ENCODE measurements at places on chromosomes 1 and 21.

GRCh38 chr1:62377043-62377562 lies 57.9 kb upstream of the KANK4 start:
- peak; percentile 45 for DNase-seq

- no peak for DNase-seq
Observed at GRCh38 chr1:21955501-21956281, 18.6 kb upstream of the HSPG2 start.

GRCh38 chr1:31434101-31434871 lies 21.3 kb downstream of the SERINC2 start:
- DNase-seq: no peak

GRCh38 chr1:100147875-100148274 lies 14.9 kb downstream of the TRMT13 start:
- DNase-seq: no peak

DNA sequence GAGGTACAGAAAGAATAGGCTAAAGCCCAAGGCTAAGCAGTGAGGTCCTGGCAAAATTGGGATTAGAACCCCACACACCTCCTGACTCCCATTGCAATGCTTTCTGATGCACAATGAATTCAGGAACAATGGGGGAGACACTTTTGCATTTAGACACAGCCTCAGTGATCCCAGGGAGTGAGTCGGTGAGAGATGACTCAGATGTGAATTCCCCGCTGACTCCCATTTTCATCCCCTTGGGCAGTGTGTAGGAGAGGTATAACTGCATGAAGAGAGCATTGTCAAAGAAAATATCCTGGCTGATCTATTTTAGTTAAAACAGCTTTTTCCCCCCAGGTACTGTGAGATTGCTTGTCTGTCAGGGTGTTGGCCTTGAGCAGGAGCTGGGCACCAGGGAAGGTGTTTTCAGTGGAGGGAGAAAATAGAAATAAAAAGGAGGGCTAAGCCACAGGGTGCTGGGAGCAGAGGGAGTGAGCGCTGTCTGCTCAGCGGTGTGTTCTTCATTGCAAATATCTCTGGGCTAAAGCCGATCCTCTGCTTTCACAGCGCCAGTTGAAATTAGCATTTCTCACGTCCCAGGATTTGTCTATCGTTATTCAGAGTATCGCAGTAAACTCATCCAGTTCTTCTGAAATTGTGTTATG lies 247.7 kb upstream of the PTBP2 start:
- no peak for DNase-seq

- no peak for DNase-seq
Observed at GRCh38 chr1:46458190-46458589, 31.4 kb upstream of the DMBX1 start.

GRCh38 chr1:90134175-90134955 lies 139.5 kb downstream of the ZNF326 start:
- DNase-seq: no peak

- no peak for DNase-seq
Observed at GRCh38 chr1:65423884-65424572, 3.6 kb downstream of the LEPR start.

- no peak for DNase-seq
Observed at GRCh38 chr1:68149110-68149798, 83.1 kb downstream of the WLS start.

DNA sequence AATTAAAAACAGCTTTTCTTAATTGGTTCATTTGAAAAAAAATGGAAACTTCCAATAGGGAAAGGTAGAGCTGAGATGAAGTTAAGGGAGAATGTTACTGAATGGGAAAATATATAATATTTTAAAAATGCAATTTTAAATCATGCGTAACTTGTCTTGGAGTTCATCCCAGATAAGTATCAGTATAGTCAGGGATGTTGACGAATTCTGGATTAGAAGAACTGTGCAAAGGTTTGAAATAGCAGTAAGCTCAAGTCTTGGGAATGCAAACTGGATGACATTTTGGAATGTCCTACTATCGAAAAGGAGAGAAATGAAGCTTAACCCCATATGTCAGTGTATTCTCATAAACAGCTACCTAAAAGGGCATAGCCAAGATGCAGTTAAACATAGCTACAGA lies 4.0 kb upstream of the ST6GALNAC3 start:
- DNase-seq: no peak

DNA sequence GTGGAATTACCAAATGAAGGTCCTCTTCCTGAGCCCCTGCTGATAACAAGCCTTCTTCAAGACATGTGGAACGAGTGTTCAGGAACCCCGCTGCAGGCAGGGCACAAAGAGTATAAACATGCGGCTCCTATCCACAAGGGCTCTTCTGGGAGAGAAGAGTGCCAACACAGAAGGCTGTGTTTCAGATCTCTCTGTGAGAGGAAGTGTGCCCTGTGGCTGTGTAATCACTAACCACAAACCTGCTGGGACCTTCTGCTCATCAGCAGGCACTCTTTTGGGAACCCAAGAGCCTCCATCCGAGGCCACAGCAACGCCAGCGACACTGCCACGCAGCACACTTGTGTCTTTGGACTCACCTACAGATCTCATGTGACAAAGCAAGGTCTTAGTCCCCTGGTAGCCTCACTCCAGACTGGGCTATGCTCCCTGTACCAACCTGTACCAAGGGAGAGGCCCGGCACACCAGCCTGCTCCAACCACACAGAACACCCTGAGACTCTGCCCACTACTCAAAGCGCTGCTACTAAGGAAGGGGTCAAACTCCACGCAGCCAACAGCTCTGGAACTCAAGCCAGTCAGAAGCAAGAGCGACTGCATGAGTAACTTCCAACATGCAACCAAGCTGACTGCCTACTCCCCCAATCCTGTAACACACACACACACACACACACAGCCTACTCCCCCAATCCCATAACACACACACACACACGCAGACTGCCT lies 7.8 kb downstream of the PTTG1IP start:
- no peak for DNase-seq

GRCh38 chr1:80392529-80392928 lies 1386.0 kb upstream of the ADGRL4 start:
- DNase-seq: no peak

- DNase-seq: no peak
Observed at GRCh38 chr1:187234706-187235105, 406.0 kb downstream of the PLA2G4A start.

DNA sequence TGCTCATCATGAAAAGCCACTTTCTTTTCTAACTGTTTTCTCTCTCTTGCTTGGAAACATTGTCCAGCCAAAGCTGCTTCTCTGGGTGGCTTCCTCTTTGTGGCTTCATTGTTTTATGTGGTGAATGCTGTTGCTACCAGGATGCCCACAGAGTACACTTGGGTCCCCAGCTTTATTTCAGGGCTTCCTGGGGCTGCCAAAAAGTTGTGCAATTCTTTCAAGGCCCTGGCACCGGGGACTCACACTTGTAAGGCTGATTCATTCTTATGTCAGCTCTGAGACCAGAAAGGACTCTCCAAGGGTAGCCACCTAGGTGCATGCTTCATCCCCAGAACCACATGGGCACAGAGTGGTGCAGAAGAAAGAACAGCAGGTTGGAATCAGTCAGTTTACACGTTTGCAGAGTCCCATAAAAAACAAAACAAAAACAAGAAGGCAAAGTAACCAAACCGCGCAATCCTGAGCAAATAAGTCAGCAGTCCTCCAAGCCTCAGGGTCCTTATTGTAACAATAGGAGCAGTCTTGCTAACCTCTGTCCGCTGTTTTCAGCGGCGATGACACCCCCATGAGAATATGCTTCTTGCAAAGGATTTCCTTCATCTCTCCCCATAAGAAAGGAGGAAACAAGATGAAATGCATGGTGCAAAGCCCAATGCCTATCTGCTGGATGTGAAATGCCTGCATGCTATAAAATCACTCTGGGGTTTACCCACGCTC lies 89.9 kb upstream of the SSX2IP start:
- no peak for DNase-seq

GRCh38 chr1:146035048-146035423 lies 13.5 kb upstream of the HJV start:
- no peak for DNase-seq

DNA sequence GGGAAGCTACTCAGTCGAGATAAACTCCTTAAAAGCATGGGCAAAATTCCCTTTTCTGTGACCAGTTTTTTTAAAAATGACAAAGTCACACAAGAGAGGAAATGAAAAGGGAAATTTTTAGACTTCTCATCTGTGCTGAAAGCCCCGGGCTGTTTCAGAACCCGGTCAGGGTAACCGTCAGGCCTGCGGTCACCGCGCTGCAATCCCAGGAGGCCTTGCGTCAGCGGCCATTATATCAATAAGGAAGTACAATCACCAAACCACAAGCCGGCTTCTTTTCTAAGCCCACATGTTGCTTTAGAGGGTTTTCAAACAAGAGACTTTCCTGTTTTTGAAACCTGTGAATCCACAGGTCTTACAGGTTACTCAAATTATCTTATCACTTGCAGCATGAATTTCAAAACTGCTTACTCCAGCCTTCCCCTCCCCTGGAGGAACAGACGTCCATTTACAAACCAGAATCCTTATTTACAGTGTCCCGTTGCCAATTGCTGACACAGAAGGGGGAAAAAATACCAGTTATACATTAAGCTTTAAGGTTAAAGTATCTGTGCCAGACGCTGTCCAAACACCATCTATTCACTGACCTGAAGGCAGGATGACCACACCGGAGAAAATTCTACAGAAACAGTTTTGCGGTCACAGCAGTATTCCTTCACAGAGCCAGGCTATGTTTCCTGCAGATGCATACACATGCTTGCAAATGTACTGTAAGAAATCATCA lies 165.3 kb downstream of the TOMM20 start:
- DNase-seq: peak; percentile 81

DNA sequence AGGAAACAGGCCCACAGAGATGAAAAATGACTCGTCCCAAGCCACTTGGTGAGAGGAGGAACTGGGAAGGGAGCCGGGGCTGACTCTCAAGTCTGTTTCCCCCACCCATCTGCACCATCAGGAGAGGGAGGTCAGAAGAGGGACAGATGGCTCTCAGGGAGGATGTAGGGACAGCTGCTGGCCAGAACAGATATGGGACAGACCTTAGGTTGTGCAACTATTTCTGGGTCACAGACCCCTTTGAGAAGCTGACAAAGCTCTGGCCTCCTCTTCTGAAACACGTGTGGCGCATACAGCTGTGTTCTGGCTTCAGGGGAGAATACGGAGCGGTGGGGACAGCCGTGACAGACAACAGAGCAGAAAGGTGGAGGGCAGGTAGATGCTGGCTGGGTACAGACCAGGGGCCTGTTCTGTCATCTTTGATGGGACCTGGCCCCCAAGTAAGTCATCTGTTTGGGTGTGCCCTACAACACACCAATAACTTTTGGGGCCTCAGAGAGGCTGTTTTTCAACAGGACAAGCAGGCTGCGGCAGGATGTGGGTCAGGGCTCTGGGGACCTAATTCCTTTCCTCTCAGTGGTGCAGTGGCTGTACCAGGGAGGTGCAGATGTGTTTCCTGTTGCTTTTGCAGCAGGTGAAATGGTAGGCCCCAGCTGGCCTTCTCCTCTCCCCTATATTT lies 7.3 kb downstream of the SH3BGRL3 start:
- no peak for DNase-seq

DNA sequence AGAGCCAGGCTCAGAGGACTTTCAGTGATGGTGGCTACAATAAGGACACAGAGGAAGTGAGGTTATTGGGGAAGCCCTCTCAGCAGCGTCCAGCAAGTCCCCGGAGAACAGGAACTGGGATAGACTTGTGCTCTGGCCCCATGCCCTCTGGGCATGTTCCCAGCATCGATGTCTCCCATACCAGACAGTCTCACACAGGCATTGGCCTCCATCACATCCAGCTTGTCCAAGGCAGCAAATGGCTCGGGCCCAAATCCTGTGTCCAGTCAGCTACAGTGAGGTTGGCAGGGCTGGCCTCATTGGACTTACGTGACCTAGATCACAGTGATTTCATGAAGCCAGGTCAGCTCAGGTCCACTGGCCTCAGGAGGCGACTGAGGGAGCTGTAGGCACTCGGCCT lies 19.6 kb upstream of the TMEM54 start:
- DNase-seq: no peak

- no peak for DNase-seq
Observed at GRCh38 chr21:41511858-41512257, 3.9 kb upstream of the TMPRSS2 start.

DNA sequence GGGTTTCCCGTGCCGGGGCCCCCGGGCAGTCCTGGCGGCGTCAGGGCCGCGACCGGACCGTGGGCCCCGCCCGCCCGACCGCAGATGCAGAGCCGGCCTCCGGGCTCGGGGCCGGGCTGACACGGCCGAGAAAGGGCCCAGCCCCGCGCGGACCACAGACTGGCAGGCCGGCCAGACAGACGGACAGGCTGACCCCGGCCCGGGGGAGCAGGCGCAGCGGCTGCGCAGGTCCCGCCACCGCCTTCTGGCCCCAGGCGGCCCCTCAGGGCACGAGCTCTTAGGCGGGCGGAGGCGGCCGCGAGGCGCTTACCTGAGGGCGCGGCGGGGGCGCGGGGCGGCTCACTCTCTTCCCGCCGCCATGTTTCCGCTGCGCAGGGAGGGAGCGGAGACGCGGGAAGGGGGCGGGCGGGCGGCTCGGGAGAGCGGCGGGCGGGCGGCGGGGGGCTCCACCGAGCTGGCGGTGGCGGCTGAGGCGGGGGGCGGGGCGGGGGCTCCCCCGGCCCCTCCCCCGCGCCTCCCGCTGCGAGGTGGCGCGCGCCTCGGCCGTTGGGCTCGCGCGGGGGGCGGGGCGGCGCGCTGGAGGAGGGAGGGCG lies at the start of gene SCMH1:
SCMH1 (minus strand) TSS at position 558 of the 593 bp plus-strand sequence. CDS start 56,173 bp downstream, outside the sequence.
- no peak for DNase-seq

GRCh38 chr21:46459356-46460112 lies 843 bp downstream of the DIP2A start:
- DNase-seq: peak; percentile 33

GRCh38 chr1:154970631-154971340 lies at the start of gene SHC1:
Gene SHC1 (minus strand): TSS chr1:154970747. CDS start chr1:154970526, 221 bp downstream.
- peak; percentile 93 for DNase-seq

DNA sequence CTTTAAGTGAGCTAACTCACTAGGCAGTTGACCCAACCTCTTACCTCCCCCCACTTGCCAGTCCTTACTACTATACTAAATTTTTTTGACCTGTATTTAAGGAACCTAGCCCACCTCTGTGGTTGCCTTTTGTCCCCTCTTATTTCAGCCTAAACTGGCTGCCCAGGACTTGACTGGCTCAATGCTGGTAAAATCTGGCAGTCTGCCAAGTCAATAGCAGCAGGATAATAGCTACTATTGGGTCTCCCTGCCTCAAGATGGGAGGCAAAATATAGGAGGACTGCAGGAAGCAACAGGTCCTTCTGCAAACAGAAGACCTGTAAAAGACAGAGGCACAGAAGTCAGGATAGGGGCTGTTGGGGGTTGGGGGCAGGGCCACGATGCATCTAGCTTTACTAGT lies 144.2 kb upstream of the POGK start:
- no peak for DNase-seq

All from lower leg skin (tissue), 4 donors.